NCI-H2029 treated with DMSO at 0.1 percent for 48 hours (cell line): ENCODE measurements at places on chromosomes 13 and 19.

DNA sequence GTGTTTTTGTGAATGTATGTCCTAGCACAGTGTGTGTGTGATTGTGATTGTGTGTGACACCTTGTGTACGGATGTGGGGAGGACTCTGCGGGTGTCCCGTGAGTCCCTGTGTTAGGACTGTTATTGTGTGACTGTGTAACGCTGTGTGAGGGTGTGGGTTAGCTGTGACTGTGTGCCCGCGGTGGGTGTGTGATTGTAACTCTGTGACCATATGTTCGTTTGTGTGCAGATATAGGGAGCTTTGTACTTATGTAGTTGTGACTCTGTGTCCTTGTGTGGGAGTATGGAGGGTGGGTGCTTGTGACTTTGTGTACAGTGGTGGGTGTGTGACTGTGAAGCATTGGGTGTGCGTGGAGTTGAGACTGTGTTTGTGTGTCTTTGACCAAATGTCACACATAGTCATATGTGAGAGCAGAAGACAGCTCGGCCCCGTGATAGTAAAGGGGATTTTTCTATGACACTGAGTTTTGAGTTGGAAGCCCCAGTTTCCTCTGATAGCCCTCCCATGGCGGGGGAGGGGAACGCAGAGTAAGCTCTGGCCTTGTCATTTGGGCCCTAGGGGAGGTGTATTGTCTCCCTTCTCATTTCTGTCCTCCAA lies 949 bp upstream of the ZNF260 start:
- DNase-seq, result no peak

DNA sequence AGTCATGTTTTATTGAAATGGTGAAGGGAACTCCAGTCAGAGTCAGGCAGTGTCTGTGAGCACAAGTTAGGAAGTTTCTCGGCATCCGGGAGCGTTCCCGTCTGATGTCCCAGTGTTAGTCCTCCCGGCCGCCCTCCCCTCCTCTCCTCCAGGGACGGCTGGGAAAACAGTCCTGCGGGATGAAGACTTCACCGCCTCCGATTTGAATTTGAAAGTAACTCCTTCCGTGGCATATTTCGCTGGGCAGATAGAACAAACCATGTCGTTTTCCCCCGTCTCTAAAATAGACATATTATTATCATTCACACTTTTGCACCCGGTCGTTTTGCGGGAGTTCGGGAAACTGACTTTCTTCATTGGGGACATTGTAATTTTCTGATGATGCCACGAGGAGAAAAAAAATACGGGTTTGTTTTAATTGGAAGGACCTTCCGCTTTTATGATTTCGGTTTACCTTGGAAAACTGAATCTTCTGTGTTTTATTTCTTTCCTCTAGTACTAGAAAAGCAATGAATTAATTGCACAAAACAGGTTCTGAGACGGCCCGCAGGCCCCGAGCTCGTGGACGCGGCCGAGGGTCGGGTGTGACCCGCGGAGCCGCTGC lies 76.6 kb downstream of the ZIC5 start:
- DNase-seq, result no peak

DNA sequence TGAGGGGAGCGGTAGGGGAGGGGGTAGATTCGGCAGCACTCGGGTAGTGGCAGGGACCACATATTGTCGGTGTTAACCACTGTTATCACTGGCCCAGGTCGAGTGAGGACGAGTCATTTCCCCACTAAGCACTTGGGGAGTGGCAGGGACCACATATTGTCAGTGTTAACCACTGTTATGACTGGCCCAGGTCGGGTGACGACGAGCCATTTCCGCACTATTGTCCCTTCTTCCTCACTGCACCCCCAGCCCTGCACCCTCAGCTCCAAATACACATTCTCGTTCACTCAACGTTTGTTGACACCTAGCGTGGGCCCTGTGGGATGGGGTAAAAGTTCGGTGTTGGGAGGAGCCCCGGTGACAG lies 467 bp upstream of the CLN5 start:
- DNase-seq, result no peak

GRCh38 chr13:35891507-35892441 lies 239.4 kb downstream of the DCLK1 start:
- DNase-seq, result no peak

DNA sequence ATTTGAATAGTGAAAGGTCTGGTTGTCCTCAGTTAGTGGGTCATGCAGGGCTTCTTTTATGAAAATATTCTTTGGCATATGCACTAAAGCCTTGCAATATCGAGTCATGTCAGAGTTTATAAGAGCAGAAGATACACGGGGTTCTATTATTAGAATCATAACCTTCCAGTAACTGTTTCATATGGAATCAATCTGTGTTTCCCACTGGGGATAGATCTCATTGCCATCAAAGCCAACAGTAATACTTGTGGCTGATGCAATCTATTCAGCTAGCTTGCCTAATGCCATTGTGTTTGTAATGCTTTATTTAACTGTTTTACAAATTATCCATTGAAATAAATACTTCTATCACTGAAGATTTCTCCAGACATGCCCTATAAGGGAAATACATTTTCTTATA lies 746.9 kb upstream of the PCDH9 start:
- no peak for DNase-seq

- no peak for DNase-seq
These were observed 18.3 kb downstream of the UQCRFS1 start for GRCh38 chr19:29194658-29195057.

- DNase-seq, result no peak
These were observed 500 bp downstream of the SMIM24 start for GRCh38 chr19:3479834-3480215.

DNA sequence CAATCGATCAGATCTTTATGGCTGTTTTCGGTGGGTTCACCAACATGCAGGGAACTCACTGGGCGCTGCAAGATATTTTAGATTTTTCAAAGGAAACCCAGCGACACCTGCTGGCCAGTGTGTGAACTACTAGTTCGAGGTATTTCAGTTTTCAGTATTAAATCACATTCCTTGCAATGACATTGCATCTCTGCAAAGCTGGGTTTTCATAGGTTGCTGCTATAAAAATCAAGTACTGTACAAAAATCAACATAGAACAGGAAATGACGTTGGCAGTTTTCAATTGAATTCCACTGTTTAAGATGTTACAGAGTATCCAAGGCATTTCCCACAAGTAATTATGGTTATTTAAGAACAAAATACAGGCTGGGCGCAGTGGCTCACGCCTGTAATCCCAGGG lies 17.6 kb downstream of the LIG1 start:
- no peak for DNase-seq

- DNase-seq, result no peak
These were observed 63.7 kb downstream of the KLF12 start for GRCh38 chr13:74070513-74070912.

- DNase-seq, result no peak
These were observed 1863.5 kb upstream of the PCDH20 start for GRCh38 chr13:63279136-63279535.

DNA sequence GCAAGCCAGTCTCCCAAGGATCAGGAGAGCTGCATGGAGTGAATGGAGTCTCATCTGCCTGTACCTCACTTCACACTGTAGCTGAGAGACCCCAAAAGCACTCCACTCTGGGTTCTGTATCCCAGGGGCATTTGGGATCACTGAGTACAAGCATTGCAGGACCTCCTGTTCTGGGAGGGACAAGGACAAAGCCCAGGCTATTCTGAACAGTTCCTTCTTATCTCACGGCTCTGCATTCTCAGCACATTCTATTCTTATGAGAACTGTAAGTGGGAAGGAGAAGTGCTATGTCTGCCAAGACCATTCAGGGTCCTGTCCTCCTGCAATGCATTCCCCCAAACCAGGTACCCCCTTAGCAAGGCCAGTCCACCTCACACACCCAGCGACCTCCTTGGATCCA lies 42.8 kb downstream of the RNF6 start:
- DNase-seq, result no peak

GRCh38 chr13:43116242-43116641 lies 92.9 kb downstream of the DNAJC15 start:
- DNase-seq, result no peak

- no peak for DNase-seq
These were observed 167.7 kb downstream of the TSHZ3 start for GRCh38 chr19:31181535-31181934.

GRCh38 chr13:31875134-31875533 lies 135.8 kb downstream of the RXFP2 start:
- DNase-seq, result no peak
